ENCODE measurements at places on chromosomes 11 and 22.

DNA sequence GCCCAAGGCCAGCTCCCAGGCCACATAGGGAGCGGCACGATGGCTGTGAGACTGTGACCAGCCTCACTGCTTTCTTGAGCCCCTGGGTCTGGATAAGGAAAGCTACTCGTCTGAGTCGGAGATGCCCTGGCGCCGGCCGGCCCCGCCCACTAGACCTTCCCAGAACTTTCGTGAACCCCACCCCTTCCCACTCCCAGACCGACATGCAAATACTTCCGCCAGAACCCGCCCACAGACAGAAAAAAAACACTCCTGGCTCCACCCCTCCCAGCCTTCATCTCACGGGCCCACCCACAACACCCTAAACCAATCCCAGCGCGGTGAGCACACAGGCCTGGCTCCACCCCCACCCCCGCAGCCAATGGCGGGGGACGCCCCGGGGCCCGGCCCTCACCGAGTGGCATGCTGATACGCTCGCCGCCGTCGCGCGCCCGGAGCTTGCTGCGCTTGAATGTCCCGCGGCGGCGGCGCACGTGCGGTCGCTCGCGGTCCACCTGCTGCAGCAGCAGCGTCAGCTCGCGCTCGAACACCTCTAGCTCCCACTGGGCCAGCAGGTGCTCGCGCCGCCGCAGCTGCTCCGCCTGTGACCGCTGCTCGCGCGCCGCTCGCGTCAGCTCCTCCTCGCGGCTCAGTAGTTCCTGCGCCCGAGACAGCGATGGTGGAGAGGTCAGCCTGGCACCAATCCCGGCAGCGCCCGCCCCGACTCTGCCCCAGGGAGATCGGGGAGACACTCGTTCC is 7.0 kb downstream of the MAP3K11 start:
- peak; percentile 88 for DNase-seq

GRCh38 chr11:112321501-112322172 is 61.0 kb upstream of the PLET1 start:
- no peak for DNase-seq

GRCh38 chr11:596374-596773 is 19.4 kb downstream of the IRF7 start:
- no peak for DNase-seq

- no peak for DNase-seq
These were observed 41.7 kb upstream of the APLNR start for GRCh38 chr11:57278721-57279095.

DNA sequence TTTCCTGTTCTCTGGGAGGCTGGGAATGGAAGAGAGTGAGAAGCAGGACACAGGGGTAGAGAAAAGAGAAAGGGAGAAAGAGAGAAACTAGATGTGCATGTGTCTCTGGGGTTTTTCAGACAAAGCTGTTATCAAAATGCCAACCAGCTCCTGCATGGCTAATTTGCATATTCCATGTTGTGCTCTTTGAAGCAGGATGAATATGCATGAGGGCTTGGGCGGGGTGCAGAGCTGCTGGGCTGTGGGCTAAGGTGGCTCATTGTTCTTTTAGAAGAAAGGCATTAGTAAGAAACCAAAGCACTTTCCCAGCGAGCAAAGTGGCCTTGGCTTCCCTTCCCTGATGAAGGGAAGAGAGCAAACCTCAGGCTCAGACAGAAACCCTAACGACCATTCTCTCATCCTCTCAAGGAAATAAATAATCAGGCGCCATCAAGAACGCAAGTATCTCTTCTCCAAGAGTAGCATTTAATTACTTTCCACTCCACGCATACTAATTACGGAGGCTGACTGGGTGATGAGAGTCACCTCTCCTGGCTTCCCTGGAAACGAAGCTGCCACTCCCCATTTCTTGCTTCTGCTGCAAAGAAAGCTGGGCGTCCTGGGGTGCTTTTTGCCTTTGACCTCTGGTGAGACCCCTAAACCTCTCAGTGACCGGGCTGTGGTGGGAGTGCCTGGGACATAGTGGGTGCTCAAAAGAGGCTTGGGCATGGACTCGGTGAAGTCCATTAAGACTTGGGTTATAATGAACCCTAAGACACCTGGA is 54.2 kb downstream of the FEZ1 start:
- no peak for DNase-seq

DNA sequence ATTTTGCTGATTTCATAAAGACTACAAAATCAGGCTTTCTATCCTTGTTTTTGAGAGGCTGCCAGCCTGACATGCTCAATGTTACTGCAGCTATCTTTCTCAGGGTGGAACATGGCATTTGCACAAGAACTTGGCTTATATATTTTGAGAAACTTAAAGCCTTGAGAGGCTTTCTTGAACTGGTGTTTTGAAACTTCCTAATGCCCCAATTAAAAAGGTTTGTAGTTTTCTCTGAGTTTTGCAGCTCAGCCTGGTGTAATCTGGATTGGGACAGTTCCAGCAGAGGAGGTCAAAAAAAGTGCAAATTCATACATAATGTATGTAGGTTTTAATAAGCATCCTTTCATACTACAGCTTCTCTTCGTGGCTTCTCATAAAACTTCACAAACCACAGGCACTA is 223.4 kb downstream of the FAM76B start:
- DNase-seq = no peak

DNA sequence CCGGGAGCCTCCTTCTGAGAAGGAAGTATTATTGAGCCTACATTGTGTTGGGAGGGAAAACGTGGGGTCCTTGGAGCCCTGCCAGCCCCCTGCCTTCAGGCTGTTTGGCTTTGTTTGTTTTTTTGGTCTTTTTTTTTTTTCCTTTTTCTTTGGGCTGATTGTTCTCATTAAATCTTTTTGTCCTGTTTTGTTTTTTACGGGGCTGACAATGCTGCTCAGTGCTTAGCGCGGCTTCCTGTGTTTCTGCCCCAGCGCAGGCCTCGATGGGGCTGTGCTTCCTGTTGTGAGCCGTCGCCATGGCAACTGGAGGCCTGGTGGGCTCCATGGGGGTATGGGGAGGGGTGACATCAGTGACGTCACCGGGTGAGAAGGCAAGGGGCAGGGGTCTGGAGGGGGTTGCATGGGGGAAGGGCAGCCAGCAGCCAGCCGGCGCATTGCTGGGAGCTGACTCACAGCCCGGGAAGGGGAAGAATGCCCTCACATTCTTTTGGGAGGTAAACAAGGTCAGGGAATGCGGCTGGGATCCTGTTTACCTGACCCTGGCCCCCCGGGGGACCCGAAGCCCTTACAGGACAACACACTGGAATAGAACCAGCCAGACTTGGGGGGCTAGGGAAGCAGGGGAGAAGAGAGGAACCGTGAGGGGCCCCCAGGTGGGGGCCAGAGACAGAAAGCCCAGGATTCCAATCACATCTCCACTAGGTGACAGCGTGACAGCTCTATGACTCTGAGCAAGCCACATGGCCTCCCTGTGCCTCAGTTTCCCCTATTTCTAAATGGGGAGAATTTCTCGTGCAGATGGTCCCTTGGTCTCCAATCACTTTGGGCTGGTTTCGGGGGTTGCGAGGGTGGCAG is 22.2 kb upstream of the CBX7 start:
- no peak for DNase-seq

- DNase-seq = no peak
These were observed 9.3 kb upstream of the MRGPRD start for GRCh38 chr11:68989936-68990606.

DNA sequence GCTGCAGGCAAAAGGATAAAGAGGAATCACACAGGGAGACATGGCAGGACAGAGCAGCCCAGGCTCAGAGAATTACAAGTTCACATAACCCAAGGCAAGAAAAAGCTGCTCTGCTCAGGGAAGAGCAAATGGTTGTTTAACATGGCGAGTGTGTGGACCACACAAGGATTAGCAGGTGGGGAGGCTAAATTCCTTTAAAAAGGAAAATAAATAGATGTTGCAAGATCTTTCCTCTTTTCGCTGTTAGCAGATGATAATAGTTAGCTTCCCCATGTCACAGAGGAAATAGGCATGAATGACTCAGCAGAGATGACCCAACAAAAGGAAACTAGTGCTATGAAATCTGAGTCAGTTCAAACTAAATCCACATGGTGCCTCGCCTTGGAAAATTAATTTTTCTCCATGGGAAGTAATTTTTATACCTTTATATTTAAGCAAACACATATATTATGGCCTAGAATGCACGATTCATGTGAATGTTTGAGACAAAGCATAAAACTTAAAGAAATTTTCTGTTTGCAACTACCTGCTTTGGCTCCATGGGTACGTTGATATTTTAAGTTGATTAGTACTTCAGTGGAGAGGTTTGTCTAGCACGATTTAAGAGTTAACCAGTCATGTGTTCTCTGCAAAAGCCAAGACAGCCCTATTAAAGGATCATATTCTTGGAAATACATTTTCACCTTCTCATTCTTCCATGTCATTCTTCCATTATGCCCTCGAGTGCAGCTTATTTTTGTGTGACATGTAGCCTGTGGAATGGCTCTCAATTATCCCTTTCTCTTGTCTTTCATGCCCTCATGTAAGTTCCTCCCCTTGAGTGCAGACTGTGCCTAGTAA is 38.5 kb upstream of the FJX1 start:
- DNase-seq = no peak

Data from C1 segment of cervical spinal cord (tissue), 14 donors.